ENCODE measurements at places on chromosomes 6 and 20.

GRCh38 chr6:5892669-5893068, 114.1 kb downstream of the NRN1 start:
- no peak for DNase-seq

DNA sequence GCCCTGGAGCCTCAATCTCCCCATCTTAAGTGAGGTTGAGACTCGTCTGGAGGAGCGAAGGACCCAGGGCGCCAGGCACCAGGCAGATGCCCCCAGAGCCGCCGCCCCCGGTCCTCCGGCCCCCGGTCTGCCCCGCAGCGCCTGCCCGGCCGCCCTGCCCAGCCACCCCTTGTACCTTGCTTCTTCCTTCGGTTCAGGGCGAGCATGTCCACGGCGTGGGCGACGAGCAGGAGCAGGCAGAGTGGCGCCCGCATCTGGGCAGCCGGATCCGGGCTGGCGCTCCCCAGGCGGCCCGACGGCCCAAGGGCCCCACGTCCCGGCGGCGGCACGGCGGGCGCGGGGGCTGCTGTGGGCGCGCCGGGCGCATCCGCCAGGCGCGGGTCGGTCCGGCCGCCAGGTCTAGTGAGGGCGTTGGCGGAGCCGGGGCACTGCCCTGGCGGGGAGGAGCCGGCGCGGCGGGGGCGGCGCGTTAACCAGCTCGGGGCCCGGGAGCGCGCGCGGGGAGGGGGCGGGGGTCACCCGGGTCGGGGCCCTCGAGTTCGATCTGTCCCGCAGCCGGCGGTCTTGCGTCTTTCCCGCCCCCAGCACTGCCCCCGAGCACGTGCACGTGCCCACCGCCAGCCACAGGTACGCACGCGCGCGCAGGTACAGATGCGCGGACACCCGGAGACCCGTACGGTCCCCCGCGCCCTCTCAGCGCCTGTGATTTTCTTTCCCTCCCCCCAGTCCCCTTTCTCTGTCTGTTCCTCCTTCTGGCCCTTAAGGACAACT, at the start of gene RSPO4:
RSPO4 (minus strand) TSS at position 401 of the 771 bp plus-strand sequence; CDS start at position 254, 147 bp downstream.
- DNase-seq: no peak

GRCh38 chr20:10761786-10762185, 88.0 kb upstream of the JAG1 start:
- DNase-seq: no peak

DNA sequence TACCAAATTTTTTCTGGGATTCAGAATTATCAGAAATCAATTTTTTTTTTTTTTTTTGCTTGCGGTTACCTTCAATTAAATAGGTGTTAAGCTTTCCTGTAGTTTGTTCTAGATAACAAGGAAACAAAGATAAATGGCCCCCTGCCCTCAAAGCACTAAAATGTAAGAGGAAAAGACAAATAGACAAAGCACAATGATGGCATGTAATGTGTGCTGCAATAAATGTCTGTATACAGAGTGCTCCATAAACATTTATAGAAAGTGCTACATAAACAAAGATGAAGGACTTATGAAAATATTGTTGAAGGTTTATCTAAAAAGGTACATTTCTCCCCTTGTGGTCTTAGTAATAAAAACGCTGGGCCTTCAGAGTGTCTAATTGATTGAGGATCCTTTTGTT, 384.6 kb downstream of the PKHD1 start:
- no peak for DNase-seq

- DNase-seq: no peak
Measured at GRCh38 chr6:150685860-150686259, 86.2 kb downstream of the PLEKHG1 start.
